ENCODE measurements at places on chromosomes 2 and 18. TPM values are rescaled to one million over a fixed set of nuclear protein-coding genes. Genes with fewer than 3 reads are reported as not detected.
A peak's percentile ranks its signal among the peaks of the same experiment; 100 is the strongest.

RUFY4 gene
- total RNA-seq: not detected

C2orf92 gene
- 27.9 TPM for total RNA-seq

GNLY gene
- total RNA-seq: 2.6 TPM

DNA sequence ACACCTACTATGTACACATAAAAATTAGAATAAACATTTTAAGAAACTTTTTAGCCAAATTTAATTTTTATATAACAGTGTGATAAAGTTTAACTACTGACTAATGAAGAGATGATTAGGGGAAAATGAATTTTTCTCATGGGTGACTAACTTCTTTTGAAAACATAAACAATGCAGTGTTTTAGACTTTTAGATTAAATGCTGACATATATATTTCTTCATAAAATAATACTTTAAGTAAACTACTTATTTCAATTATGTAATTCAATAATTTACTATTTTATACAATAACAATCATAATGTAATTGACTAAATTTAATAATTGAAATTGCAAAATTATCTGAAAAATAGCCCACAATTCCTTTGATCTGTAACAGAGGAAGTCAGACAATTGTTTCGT is 233.3 kb upstream of the PXDN start:
- H3K4me1 ChIP-seq: no peaks in the 10 kb centered on the region
- no peak overlapping the region for H3K27ac ChIP-seq
- no peaks in the 10 kb centered on the region for H3K27me3 ChIP-seq
- no peak for DNase-seq
- no peak overlapping the region for H3K4me3 ChIP-seq
- H3K36me3 ChIP-seq: no peaks in the 10 kb centered on the region

DNA sequence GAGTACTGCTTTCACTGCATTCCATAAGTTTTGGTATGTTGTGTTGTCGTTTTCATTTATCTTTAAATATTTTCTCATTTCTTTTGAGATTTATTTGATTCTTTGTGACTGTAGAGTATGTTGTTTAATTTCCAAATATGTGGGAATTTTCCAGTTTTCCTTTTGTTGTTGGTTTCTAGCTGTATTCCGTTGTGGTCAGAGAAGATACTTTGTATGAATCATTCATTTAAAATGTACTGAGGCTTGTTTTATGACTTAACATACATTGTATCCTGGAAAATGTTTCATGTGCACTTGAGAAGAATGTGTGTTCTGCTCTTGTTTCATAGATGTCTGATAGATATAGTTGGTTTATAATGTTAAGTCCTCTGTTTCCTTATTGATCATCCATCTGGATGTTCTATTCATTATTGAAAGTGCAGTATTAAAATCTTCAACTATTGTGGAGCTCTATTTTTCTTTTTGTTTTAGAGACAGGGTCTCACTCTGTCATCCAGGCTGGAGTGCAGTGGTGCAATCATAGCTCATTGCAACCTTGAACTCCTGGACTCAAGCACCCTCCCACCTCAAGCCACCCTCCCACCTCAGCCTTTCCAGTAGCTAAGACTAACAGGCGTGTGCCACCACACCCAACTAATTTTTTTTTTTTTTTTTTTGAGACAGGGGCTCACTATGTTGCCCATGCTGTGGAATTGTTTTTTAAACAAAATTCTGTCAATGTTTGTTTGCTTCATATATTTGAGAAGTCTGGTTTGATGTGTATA is 96.8 kb downstream of the TAF4B start:
- DNase-seq: no peak
- no peak overlapping the region for H3K4me3 ChIP-seq
- H3K27me3 ChIP-seq: no peaks in the 10 kb centered on the region
- no peaks in the 10 kb centered on the region for H3K4me1 ChIP-seq
- no peak overlapping the region for H3K27ac ChIP-seq

DNA sequence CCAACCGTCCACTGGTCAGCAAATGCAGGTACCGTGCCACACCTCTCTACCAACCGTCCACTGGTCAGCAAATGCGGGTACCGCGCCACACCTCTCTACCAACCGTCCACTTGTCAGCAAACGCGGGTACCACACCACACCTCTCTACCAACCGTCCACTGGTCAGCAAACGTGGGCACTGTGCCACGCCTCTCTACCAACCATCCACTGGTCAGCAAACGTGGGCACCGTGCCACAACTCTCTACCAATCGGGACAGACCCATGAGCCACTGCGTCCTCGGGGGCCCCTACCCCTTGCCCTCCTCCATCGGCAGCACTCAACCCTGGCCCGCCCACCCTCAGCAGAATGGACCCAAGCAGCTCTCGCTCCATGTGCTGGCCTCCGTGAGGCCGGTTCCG is 226.4 kb upstream of the SALL3 start:
- H3K27ac ChIP-seq: no peak overlapping the region
- peak; percentile 14 for DNase-seq
- no peaks in the 10 kb centered on the region for H3K4me1 ChIP-seq
- H3K27me3 ChIP-seq: no peaks in the 10 kb centered on the region
- no peak overlapping the region for H3K4me3 ChIP-seq

DNA sequence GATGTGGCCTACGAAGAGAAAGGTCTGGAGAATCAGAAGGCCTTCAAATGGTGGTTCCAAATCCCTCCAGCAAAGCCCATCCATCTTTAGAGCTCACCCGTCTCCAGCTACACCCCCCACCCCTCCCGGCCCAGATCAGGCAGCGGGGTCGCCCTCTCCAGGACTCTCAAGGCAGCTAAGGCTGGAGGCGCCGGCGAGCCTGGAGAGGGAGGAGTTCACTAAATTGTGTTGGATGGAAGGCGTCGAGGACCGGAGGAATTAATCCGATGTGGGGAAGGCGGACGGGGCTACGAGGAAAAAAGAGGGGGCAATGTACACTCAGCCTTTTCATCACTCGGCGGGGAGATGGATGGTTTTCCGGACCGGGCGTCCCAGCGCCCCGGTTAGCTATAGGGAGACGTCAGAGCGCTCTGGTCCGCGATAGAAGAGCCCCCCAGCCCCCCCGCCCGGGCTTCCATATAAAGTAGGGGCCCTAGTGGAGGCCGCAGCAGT is at the start of gene GRP:
Gene GRP (plus strand): TSS at position 487 of the 492 bp plus-strand sequence. CDS start 108 bp downstream, outside the sequence.
- H3K4me3 ChIP-seq: peak within 1 kb of the TSS; percentile 66
- peak within 1 kb of the TSS; percentile 33 for H3K27ac ChIP-seq
- H3K27me3 ChIP-seq: peaks cover 3% of the 10 kb centered on the region

GRCh38 chr2:24077879-24078278 is 1.8 kb upstream of the SF3B6 start:
- peak overlapping the region; percentile 89 for H3K4me3 ChIP-seq
- H3K36me3 ChIP-seq: no peaks in the 10 kb centered on the region
- H3K27me3 ChIP-seq: no peaks in the 10 kb centered on the region
- peak overlapping the region; percentile 97 for H3K27ac ChIP-seq
- DNase-seq: no peak

GRCh38 chr2:101779656-101780055 is 82.1 kb downstream of the MAP4K4 start:
- no peak overlapping the region for H3K4me3 ChIP-seq
- no peak for DNase-seq
- H3K4me1 ChIP-seq: no peaks in the 10 kb centered on the region
- H3K36me3 ChIP-seq: no peaks in the 10 kb centered on the region
- no peak overlapping the region for H3K27ac ChIP-seq

DNA sequence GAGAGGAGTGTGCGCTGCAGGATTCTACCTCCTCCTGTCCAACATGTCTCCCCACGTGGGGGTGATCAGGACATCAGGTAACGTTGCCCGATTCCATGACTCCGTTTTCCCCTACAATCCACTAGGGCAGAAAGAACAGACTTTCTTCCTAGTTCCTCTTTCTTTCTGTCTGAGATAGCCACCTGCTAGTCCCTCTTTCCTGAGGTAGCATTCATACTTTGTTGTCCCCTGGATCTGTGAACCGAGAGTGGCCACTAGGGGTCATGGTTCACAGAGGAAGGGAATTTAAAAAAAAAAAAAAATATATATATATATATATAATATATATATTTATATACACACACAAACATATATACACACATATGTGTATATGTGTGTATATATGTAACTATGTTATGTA is 210.0 kb upstream of the ZNF521 start:
- no peak overlapping the region for H3K27ac ChIP-seq
- no peaks in the 10 kb centered on the region for H3K36me3 ChIP-seq
- H3K4me1 ChIP-seq: no peaks in the 10 kb centered on the region
- no peak for DNase-seq

GRCh38 chr2:118320196-118320595 is 231.9 kb downstream of the INSIG2 start:
- no peaks in the 10 kb centered on the region for H3K4me1 ChIP-seq
- no peaks in the 10 kb centered on the region for H3K36me3 ChIP-seq
- no peak for DNase-seq
- H3K4me3 ChIP-seq: no peak overlapping the region

DNA sequence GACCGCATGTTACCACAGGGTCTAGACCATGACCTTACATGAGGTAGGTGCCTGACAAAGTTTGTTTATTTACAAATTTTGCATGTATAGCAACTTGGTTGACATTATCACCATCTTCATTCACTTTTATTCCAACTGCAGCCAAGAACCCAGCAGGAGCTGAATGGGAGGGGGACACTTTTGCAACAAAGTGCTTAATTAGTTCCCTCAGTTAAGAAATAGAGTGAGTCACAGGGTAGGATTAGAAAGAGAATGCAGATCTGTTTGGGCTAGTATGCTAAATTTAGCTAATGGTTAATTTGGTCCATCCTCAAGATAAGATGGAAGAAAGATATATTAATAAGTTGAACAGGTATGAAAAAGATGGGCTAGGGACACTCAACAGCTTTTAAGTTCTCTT is 678.9 kb downstream of the ARHGAP15 start:
- no peak overlapping the region for H3K4me3 ChIP-seq
- no peak for DNase-seq

DNA sequence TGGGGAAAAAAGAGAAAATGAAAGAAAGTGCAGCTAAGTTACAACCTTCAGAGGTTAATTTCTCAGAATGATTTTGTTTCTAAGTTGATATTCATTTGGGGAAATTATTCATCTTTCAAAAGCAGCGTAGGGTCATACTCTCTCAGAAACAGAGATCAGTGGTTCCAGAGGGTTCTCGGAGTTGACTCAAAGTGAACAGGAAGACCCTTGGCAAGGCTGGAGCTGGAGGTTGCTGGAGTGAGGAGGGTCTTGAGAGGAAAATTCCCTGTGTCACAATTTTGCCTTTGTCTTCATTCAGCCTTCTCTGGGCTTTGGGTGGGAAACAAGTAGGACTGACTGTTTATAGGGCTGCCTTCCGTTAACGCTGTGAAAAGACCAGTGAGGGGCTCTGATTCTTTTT is 168.2 kb downstream of the ICOS start:
- no peak for DNase-seq
- H3K4me3 ChIP-seq: no peak overlapping the region
- no peak overlapping the region for H3K27ac ChIP-seq
- no peaks in the 10 kb centered on the region for H3K27me3 ChIP-seq
- no peaks in the 10 kb centered on the region for H3K4me1 ChIP-seq
- H3K36me3 ChIP-seq: no peaks in the 10 kb centered on the region

DNA sequence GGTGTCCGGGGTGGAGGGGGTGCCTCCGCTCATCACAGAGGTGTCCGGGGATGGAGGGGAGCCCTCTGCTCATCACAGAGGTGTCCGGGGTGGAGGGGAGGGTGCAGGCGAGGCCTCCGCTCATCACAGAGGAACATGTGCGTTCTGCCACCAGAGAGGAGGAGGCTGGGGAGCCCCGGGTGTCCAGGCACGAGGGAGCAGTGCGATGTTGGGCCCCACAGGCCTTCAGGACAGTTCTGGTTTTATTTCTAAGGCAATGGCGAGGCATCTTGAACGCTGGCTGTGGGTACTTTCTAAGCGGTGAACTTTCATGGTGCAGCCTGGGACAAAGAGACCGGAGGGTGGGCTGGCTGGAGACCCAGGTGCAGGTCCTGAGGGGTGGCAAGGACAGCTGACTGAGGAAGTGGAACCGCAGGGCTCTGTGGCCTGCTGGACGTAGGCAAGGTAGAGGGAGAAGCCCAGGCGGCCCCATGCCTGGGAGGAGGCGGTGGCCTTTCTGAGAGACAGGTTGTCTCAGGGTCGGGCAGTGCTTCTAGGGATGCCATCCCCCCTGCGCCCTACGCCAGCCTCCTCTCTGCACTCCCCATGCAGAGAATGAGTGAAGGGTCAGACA is 196.6 kb upstream of the SALL3 start:
- no peaks in the 10 kb centered on the region for H3K36me3 ChIP-seq
- no peaks in the 10 kb centered on the region for H3K4me1 ChIP-seq
- H3K27me3 ChIP-seq: peaks cover 4% of the 10 kb centered on the region
- no peak for DNase-seq
- H3K27ac ChIP-seq: no peak overlapping the region

- H3K27me3 ChIP-seq: no peaks in the 10 kb centered on the region
- DNase-seq: no peak
- no peaks in the 10 kb centered on the region for H3K36me3 ChIP-seq
- H3K27ac ChIP-seq: no peak overlapping the region
Observed at GRCh38 chr2:141440072-141440635, 690.7 kb downstream of the LRP1B start.

GRCh38 chr2:100924520-100925451 is 77.3 kb upstream of the RPL31 start:
- H3K4me1 ChIP-seq: no peaks in the 10 kb centered on the region
- no peak for DNase-seq
